GDM1 (cell line): ENCODE measurements at places on chromosomes 2 and 18.

DNA sequence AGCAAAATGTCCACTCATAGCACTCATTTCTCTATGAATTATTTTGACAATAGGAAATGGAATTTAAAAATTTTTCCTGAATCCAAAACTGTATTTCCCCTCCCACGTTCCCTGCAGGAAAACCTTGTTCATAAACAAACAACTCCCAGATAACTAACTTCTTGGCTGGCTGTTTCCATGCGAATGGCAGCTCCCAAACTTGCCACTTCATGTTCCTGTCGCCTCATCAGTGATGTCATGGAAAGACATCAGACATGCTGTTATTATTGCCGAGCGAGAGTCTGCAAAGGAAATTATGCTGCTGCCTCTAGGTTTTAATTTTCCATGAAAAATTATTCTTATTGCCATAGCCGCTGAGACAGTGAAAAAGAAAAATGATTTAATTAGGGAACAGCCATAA is 117.0 kb upstream of the RIOK3 start:
- DNase-seq = no peak

GRCh38 chr2:148459377-148459778 is 185.2 kb upstream of the EPC2 start:
- DNase-seq = no peak

GRCh38 chr2:35787302-35788031 is 568.1 kb upstream of the CRIM1 start:
- DNase-seq = peak; percentile 5

DNA sequence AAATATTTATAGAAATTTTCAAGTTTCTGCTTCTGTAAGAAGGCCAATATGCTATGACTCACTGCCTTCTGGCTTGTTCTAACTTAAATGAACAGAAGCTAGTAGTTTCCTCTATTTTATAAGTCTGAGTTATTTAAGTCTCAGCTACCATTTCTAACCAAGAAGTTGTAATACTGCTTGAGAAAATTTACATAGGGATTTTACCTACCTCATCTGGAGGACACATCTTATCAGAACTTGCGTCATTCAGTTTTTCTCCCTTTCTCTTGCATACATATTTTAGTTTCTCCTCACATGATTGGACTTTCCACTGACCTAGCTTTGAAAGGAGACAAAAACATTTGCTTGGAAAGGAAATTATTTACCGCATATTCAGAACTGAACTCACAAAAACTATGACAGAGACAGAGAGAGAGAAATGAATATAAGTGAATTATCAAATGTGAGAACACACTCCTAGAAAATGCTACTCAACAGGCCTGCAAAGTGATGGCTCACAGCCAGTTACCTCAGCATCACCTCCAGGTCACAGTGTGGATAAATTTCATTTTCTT is 81.1 kb upstream of the CD302 start:
- DNase-seq = no peak

GRCh38 chr2:136116151-136116812 is 1.7 kb downstream of the CXCR4 start:
- no peak for DNase-seq

DNA sequence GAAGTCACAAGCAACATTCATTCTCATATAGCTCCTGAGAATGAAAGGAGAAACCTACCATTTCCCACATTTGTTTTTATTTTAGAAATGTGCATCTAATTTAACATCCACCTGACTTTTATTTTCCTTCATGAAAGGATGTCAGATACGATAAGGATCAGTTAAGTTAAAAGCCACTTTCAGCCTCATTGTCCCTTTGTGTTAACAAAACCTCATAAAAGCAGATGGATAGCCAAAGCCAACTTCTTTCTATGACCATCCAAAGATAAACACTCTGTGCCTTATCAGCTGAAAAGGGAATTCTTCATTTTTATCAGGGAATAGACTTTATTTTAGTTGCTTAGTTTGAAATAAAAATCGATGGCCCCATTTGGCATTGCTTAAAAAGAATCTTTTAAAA is 25.7 kb upstream of the RIT2 start:
- no peak for DNase-seq

DNA sequence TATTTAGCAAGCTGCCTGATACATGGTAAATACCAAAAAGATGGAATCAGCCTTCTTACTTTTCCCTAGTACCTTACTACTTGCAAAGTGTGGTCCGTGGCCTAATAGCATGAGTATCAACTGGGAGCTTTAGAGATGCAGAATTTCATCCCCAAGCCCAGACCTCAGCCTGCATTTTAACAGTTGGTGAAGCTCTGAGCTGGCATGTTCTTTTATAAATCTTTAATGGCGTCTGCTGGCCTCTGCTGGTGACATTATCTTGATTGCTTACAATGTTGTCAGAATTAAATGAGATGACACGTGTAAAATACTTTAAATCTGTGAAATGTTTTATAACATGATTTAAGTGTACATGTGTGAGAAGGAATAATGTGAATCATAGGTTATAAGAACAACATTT is 115.1 kb upstream of the NOSTRIN start:
- no peak for DNase-seq

GRCh38 chr2:24972315-24972961 is 683 bp upstream of the DNAJC27 start:
- DNase-seq = no peak

GRCh38 chr2:174778085-174778981 is 14.1 kb upstream of the CHRNA1 start:
- DNase-seq = no peak

DNA sequence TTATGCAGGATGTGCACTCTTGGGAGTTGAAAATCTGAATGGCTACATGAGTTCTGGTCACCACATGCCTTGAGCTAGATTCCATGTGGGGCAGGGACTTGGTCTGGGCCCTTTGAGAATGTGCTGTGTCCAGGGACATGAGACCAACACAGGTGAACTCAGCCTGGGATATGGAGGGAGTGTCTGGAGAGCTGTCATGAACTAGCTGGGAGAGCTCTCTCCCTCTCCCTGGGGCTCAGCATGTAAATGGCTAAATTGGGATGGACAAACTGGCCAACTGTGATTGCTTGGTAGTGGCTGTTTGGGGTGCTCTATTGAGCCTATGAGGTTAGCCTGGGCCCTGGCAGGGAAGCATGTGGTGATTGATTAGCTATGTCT is 105.1 kb upstream of the HS6ST1 start:
- no peak for DNase-seq

DNA sequence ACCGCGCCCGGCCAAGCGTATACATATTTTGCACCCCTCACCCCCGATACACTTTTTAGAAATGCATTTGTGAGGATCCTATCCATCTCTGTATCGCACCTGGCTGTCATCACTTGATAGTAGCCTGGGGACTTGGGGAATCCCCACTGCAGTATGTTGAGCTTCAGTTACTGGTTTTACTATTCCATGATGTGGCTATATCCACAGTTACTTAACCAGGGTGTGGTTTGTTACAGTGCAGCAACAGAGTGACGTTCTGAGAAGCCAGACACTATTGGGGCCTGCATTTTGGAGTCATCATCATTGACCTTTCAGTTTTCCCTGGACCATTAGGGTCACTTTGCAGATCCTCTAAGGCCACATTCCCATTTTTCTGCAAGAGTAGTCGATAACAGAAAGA is 212.7 kb downstream of the AGAP1 start:
- DNase-seq = no peak

- no peak for DNase-seq
Measured at GRCh38 chr2:127887082-127887775, 1.5 kb upstream of the AMMECR1L start.

GRCh38 chr2:26072925-26073768 is 39.3 kb downstream of the RAB10 start:
- DNase-seq = no peak

DNA sequence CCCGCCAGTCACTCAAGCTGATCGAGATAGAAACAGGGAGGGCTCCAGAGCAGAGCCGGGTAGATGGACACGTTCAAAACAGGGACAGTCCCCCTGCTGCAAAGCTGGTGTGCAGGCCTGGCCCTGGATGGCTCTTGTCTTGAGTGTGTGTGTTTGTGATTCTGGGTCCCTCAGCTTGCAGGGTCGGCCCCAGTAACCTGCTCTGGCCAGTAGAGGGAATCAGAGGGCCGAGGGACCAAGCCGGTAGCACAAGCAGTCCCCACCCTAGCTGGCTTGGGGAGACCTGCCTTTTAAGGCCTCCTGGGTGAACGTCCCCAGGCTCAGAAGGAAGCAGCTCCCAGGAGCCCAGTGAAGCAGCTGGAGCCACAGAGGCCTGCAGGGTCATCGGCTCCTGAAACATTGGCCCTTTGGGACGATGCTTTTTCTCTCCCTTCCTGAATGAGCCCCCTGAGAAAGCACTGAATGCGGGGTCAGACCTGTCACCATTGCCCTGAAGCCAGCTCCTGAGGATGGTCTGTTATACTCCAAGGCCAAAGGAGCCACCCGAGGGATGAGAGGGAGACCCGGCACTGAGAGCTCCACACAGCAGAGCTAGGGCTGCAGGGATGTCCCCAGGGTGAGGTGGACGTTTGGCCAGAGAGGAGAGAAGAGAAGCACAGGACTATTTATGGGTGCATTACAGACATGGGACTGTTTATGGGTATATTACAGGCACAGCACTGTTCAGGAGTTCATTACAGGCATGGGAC is 15.4 kb upstream of the MLPH start:
- peak; percentile 51 for DNase-seq

DNA sequence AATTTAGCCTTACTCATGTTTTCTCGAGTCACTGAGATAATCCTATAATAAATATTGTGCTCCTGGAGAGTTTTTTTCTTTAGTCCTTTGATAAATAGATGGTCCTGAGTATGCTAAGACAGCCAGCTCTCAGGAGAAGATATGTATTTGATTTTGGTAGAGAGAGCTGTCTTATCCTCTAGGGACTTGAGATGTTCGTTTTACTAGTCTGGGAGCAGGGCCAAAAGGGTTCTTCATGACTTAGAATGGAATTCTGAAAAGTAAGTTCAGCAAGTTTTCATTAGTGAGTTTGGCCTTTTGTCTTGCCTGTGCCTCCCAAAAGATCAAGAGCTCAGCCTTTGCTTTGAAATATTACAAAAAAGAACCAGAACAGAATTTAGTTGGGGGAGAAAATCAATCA is 246.7 kb downstream of the BABAM2 start:
- no peak for DNase-seq

DNA sequence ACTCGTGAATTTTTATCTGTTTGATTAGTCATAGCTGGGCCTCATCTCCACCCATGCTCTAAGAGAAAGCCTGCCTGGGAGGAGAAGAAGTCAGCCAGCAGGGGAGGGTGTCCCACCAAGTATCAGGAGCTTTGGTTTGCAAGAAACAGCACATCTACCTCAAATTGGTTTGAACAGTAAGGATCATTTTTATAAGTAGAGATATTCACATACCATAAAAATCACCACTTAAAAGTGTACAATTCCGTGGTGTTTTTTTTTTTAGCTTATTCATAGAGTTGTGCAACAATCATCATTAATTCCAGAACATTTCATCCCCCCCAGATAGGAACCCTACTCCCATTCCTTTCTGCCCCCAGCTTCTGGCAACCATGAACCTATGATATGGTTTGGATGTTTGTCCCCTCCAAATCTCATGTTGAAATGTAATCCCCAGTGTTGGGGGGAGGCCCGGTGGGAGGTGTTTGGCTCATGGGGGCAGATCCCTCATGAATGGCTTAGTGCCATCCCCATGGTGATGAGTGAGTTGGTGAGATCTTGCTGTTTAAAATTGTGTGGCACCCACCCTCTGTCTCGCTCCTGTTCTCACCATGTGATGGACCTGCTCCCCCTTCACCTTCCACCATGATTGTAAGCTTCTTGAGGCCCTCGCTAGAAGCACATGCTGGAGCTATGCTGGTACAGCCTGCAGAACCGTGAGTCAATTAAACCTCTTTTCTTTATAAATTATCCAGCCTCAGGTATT is 36.2 kb upstream of the HS6ST1 start:
- no peak for DNase-seq

- DNase-seq = no peak
Measured at GRCh38 chr18:13291745-13292447, 73.3 kb downstream of the LDLRAD4 start.

DNA sequence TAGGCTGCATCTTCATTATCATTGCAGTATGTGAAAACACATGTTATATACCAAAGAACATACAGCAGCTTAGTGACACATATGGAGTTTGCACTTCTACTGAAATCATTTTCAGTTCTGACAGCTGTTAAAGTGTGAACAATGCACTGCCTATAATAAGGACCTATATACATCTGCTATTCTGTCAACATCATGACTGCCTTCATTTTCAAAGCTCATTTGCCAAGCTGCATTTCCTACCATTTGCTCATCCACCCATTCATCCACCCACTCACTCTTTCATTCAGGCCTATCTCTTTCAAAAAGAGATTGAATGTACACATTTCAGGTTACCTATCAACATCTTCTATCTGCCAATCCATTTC is 81.7 kb upstream of the STK17B start:
- no peak for DNase-seq

DNA sequence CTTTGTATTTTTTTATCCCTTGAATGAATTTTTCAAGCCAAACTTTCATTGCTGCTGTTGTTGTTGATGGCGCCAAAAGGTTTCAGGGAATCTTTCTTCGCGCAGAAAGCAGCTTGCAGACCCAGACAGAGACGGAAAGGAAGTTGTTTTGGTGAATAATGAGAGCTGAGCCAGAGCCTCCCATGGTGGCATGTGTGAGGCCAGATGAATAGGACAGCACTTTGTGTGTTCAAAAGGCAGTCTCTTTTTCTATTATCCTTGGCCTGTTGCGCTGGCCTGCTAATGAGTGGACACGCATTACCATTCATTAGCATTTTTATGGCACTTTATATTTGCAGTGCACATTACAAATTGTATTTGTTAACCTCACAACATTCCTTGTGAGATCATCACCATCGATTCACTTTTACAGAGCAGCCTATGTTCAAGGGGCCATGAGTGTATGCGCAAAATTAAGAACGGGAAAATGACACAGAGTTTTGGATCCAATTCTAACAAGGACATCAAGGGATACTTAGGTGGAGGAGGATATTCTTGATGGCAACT is 754.7 kb downstream of the BCL11A start:
- DNase-seq = no peak

- no peak for DNase-seq
Measured at GRCh38 chr18:58224425-58224750, 180.4 kb downstream of the NEDD4L start.

DNA sequence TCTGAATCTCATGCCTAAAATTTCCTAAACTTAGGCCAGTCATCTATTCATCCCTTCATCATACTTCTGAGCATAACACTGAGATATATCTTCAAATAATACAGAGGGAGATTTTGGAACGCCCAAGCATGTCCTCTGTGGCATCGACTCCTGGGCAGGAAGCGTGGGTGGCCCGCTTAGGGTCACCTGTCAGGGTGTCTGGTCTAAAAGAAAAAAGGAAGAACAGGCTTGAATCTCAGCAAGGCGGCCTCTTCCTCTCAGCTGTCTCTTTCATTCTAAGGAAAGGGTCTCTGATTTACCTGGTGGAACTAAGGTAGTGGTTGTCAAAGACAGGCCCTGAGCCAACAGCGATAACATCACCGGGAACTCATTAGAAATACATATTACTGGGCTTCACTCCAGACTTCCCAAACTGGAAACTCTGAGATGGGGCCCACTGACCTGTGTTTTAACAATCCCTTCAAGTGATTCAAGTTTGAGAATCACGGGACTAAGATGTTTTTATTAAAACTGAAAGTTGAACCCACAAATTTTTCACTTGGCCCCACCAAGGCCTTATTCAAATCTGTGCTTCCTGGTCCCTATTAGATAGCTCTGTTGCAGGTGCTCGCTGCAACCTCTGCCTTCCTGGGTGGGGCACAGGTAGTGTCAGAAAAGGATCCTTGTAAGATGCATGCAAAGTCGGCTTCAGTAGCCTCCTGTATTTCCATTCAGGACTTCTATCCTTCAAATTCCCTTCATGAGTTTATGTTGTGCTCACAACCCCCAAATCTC is 162.3 kb upstream of the CCDC68 start:
- no peak for DNase-seq
